HuH-7.5 (cell line): ENCODE measurements at places on chromosomes 16 and 17.

- DNase-seq, result no peak
These were observed 1751.4 kb downstream of the TP53TG3F start for GRCh38 chr16:35210681-35211433.

GRCh38 chr16:14487579-14487978 lies 142.5 kb downstream of the PARN start:
- DNase-seq, result no peak

DNA sequence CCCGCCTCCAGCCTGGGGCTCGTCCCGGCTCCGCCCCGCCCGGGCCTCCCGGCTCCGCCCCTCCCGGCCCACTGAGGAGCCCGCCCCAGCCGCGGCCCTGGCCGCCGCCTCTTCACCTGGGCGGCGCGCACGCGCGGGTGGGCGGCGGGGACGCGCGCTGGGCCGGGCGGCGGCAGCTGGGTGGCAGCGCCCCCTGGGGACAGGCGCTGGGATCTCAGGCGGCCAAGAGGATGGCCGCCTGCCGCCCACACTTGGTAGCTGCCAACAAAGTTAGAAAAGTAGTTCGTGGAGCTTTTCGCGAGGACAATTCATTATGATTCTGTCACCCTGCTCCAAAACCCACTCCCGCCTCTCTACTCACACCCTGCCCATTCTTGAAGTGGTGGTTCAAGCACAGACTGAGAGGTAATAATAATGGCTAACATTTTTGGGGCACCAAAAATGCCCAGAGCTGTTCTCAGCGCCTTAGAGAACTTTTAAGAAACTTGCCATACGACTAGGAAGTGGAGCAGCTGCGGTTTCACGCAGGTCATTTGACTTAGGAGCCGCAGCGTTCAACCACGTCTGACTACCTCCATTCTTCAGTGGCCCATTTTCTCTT lies 340 bp upstream of the MYO1D start:
- DNase-seq, result peak; percentile 74

GRCh38 chr17:65193716-65194293 lies 56.6 kb downstream of the RGS9 start:
- DNase-seq, result no peak

GRCh38 chr17:3727041-3727440 lies 3.3 kb downstream of the HASPIN start:
- DNase-seq, result no peak

- DNase-seq, result no peak
These were observed 572 bp downstream of the PSMB6 start for GRCh38 chr17:4796552-4796920.

DNA sequence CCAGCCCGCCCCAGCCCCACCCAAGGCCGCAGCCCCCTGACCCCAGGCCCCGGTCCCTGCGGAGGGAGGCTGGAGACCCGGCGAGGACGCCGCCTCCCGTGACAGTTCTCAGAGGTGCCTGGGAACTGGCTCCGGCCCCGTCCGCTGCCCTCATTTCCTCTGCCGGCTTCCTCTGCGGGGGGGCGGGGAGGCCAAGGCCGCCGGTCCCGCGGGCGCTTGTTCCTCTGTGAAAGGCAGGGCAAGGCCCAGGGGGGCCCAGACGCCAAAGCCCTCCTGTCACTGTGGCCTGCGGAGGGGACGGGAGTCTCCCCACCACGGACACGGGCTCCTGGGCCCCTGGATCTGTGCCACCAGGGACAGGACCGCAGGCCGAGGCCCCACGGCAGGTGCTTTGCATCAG lies 5.0 kb upstream of the PVALEF start:
- DNase-seq, result no peak

DNA sequence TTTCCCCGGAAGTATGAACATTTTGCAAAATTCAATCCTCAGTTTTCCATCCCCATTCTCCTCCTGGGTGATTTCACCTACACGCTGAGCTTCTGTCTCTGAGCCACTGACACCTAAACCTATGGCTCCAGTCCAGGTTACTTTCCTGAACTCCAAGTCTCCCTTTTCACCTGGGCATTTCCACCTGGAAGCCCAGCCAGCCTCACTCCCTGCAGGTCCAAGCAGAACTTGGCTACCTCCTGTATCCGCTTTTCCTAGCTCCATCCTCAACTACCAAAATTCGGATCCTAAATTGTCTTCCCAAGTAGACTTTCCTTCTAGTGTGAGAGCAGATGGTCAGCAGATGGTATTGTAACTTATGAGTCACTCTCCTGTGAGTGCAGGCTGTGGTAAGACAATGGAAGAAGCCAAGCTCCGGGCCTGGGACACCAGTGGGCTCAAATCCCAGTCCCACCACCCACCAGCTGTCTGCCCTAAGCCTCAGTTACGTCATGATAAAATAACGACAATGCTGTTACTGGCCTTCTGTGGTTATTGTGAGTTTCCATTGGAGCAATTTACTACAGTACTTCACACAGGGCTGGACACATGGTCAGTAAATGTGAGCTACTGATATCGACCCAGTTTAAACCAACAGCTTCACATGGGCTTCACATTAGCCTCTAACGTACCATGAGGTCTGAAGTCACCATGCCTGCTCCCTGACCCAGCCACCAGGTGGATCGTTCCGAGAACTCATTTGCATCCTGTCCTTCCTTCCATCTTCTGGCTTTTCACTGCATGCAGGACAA lies 33.3 kb downstream of the PECAM1 start:
- DNase-seq, result no peak

GRCh38 chr17:10598621-10599020 lies 49.2 kb upstream of the MYH2 start:
- no peak for DNase-seq

DNA sequence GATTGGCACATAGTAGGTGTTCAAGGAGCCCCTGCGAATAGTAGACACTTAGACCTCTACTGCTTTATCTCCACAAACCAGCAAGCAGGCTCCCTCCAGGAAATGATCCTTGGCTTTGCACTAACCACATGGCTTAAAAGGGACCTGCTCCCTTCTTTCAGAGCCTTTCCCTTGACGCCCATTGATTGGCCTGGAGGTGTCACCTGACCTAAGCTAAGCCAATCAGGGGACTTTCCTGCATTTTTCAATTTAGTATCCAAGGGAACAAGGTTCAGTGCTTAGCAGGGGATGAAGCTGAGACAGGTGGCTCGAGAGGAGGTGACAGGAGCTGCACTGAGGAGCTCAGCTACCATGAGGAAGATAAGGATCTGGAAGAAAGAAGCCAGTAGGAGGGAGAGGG lies 52.8 kb downstream of the CLEC19A start:
- no peak for DNase-seq

DNA sequence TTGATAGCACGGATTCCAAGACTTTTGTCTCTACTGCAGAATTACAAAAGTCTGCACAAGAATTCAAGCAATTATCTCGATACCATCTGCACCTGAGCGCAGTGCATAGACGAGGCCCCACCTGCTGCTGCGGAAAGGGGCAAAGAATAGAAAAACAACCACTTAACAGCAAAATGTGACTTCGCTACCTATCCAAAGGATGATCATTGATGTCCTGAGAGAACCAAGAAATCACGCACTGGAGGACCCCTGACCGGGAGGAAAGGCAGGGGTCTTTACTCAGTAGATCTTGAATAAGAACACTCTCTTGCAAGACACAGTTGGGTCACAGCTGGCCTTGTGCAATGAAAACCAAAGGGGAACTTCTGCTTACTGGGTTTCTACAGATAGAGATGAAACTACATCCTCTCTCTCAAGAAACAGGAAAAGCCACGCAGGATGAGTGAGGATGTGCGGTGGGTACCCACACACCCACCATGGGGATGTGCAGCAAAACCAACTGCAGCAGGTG lies 147.4 kb upstream of the RPH3AL start:
- no peak for DNase-seq

DNA sequence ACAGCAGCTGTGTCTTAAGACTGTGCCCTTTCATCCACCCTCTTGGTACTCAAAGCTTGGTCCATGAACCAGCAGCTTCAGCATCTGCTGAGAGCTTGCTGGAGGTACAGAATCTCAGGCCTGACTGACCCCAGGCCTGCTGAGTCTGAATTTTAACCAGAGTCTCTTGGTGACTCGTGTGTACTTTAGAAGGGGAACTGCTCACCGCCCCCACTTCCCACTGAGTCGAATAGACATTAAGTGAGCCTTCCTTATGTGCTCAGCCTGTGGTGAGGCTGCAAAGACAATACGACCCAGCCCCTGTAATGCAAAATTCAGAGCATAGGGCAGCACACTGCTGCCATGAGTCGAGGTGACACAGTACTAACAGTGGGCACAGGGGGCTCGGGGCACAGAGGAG lies 662.8 kb downstream of the WWOX start:
- no peak for DNase-seq

- DNase-seq, result no peak
These were observed 300.1 kb downstream of the FOXL1 start for GRCh38 chr16:86878236-86879080.

DNA sequence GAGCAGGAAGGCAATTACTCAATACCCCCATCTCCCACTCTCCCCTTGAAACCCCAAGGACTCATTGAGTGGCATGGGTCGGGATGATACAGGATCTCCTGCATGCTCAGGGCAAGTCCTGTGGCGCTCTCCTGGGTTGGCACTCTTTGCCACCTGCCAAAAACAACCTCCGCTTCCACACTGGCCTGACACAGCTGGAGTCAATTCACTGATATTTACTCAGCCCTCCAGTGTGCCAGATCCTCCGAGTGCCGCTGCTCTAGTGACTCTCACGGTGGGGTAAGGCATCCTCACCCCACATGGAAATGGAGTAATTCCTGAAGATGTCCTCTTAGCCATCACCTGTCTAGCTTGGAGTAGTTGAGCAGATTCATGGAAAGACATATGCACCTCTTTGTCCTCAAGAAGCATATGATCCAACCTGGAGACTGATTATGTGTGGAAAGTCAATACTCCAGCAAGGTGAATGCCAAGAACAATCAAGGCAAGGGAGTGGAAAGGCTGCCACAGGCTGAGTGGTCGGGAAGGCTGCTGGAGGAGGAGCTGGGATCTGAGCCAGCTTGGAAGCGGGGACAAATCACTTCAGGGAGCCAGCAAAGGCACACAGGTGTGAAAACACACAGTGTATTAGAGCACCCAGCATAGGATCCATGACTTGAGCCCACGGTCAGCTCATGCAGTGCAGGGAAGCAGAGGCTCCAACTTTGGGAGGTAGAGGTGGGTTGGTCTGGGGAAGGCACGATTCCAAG lies 12.6 kb upstream of the GOSR2 start:
- DNase-seq, result no peak

DNA sequence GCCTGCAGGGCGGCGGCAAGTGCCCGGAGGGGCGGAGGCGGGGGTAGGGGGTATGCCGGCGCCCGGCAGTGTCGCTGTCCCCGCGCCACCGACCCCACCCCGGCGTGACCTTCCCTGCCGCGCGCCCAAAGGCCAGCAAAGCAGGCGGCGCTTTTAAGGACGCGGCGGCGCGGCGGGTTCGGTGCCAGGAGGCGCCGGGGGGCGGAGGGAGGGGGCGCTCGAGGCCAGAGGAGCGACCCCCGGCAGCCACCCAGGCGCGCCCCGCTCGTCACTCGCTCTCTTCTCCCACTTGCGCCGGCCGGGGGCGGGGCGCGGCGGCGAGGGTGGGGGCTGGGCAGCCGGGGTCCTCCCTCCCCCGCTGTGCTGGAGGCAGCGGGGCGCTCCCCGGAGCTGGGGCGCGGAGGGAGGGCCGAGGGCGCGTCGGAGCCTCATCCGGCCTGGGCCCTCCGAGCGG lies 8.6 kb upstream of the BAHCC1 start:
- peak; percentile 66 for DNase-seq

DNA sequence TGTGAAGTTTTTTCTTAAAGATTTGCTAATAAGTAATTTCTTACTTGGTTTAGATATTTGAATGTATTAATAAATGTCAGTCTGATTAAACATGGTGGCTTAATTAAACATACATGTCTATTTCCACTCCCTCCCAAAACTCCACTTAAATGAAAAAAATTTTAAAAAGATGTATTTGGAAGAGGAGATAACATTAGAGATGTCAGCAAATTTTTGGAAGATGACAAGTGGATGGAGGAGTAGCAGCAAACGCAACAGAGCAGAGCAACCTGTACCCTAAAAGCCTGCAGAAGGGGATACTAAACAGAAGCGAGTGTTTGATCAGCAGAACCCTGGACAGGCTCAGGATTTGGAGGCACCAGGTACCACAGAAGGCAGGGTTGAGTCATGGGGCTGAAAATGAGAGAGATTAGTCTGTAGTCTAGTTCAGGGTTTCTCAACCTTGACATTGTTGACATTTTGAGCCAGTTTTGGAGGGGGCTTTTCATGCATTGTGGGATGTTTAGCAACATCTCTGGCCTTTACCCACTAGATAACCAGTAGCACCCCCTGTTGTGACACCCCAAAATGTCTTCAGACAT lies 17.8 kb downstream of the LUC7L3 start:
- DNase-seq, result no peak

DNA sequence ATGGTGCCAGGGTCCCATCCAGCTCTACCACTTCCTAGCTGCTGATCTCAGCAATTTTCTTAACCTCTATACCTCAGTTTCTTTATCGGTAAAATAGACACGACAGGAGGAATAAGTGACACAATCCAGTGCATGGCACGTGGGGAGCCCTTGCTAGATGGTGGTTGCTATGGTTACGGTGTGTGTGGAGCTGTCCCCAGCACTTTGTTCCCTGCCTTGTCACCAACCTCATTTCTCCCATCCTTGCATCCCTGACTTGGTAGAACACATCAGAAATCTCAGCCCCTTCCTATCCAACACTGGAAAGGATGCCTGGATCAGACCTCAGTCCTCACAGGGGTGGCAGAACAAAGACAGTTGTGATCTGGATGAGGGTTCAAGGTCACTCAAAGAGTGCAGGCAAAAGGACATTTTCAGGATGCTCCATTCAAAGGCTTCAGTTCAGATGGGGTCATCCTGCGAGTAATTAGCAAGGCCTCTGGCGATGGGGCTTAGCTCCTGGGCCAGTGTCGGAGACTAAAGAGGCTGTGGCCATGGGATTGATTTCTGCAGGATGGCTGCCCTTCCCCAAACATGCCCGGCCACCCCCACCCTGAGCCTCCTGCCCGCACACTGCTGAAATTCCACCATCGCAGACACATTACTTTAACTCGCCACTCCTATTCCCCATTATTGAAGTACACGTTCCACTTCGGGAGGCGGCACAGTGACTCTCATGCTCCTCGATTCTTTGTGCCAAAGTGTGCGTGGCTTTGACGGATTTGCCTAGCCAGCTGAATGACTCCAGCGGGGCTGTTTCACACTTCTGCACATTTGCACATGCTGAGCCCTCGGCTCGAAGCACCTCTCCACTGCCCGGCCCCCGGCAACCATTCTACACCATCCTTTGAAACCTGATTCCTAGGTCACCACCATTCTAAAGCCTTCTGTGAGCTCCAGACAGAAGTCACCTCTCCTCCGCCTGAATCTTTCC lies 40.3 kb downstream of the WNT3 start:
- no peak for DNase-seq

DNA sequence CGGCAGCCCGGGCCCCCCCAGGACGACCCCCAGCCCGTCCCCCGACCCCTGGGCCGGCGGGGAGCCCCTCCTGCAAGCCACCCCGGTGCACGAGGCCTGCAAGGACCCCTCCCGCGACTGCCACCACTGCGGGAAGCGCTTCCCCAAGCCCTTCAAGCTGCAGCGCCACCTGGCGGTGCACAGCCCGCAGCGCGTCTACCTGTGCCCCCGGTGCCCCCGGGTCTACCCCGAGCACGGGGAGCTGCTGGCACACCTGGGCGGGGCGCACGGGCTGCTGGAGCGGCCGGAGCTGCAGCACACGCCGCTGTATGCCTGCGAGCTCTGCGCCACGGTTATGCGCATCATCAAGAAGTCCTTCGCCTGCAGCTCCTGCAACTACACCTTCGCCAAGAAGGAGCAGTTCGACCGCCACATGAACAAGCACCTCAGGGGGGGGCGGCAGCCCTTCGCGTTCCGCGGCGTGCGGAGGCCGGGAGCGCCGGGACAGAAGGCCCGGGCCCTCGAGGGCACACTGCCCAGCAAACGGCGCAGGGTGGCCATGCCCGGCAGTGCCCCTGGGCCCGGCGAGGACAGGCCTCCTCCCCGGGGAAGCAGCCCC lies 15.6 kb upstream of the ZFPM1 start:
- peak; percentile 99 for DNase-seq
